ENCODE measurements at places on chromosomes 5 and 9.

- DNase-seq: no peak
Observed at GRCh38 chr9:35335164-35335563, 154.7 kb upstream of the RUSC2 start.

DNA sequence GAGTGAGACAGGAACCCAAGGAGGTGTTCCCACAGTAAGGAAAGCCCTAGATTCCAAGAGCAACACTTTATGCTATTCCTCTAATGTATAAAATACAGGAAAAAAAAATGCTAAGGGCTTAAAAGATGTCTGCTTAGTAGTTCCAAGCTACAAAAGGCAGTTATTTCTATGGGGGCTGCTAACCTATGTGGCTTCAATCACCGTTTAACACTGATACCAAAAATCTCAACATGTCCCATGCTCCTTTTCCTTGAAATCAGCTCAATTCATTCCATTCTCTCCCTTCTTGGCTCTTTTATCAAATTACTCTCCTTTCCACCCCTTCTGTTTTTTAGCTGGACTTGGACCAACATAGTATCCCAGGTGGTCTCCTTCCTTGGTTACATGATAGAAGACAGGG lies 20.6 kb downstream of the CCNH start:
- DNase-seq: no peak

DNA sequence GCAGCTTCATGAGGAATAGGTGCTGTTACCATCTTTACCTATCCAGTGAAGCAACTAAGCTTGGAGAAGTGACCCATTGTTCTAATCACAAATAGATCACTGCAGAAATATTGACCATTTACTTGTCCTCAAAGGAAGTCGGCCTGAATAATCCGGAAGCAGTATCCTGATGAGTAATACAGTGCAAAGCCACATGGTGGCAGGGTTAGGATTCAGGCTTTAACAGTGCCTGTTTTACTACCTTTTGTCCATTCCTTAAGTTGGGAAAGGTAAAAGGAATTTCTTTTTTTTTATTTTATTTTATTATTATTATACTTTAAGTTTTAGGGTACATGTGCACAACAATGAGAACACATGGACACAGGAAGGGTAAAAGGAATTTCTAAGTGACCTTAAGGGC lies 336.3 kb downstream of the KDM4C start:
- no peak for DNase-seq

DNA sequence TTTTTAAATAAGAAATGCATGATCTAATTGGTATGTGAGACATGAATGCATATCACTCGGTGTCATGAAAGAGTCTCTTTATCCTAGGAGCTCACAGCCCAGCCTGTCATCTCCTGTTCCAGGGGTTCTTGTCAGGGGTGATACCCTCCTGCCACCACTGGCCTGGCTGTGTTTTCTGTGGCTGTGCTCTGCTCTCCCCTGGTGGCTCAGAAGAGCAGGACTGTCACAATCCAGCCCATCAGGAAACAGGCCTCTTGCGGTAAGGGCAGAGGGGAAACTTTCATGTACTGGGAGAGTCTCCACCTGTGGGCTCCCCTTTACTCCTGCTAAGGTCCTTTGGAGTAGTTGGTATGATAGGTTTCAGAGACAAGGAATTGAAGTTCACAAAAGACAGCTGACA lies 240.2 kb upstream of the GLRA1 start:
- no peak for DNase-seq

GRCh38 chr5:65588694-65589093 lies 25.6 kb downstream of the PPWD1 start:
- DNase-seq: no peak

GRCh38 chr5:169732841-169733240 lies 95.8 kb downstream of the DOCK2 start:
- DNase-seq: no peak

- DNase-seq: no peak
Observed at GRCh38 chr5:19874811-19875210, 113.2 kb downstream of the CDH18 start.

DNA sequence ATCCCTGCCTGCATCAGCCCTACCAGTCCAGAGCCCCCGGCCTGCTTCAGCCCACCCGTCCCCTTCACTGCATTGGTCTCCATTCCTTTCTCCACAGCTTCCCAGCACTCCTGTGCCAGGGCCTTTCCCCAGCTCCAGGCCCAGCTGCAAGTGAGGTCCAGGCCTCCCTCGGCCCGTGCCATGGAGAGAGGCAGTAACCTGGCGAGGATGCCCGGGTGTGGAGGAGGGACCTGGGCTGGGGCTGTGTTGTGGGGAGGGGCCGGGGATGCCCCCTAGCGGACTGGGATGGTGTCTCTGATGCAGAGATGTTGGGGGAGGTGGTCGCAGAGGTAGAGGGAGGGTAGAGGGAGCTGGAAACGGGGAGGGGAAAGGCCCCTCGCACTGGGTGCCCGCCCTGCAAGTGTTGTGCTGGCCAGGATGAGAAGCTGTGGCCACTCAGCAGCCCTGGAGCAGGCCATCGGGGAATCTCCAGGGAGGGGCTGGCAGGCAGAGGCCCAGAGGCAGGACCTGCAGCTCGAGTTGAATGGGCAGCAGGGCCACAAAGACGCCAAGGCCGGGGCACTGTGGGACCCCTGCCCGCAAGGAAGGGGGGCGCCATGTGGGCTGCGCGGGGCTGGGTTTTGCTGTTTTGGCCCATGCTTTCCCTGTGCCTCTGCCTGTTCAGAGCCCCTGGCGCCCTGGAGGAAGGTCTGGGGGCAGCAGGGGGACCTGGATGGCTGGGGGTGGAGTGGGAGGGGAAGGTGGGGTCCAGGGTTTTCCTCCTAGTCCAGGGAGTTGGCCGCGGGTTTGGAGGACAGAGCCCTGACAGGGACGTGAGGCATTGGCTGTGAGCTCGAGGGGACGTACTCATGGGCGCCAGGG lies 26.0 kb upstream of the NKD2 start:
- DNase-seq: no peak

- DNase-seq: no peak
Observed at GRCh38 chr5:138650196-138650595, 75.0 kb upstream of the HSPA9 start.

GRCh38 chr5:132327252-132327955 lies 33.2 kb downstream of the SLC22A4 start:
- DNase-seq: no peak

DNA sequence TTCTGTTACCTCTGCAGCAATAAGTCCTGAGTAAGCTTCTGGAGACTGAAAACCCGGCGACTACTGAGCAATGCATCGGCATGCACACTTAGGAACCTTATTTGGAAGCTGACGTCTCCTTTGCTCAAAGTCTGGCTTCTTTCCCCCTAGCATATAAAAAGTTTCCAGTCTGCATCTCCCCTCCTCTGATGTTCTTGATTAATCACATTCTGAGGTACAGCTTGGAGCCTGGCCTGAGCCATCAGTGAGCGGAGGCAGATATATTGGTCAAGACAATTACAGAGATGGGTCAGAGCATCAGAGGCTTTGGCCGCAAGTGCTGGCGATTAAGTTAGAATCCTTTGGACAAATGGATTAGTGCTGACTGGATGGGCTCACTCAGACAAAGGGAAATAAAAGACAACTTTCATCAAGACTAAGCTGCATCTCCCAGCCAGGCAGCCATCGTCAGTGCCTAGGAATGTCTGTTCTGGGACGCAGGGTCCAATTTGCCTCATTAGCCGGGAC lies 140.7 kb downstream of the MTX3 start:
- DNase-seq: no peak

- DNase-seq: no peak
Observed at GRCh38 chr9:111566234-111566633, 33.2 kb downstream of the PTGR1 start.
